T1000 (cell line): ENCODE measurements at places on chromosomes 3 and 15.

GRCh38 chr3:3744826-3745225, 54.4 kb upstream of the LRRN1 start:
- DNase-seq, result no peak

DNA sequence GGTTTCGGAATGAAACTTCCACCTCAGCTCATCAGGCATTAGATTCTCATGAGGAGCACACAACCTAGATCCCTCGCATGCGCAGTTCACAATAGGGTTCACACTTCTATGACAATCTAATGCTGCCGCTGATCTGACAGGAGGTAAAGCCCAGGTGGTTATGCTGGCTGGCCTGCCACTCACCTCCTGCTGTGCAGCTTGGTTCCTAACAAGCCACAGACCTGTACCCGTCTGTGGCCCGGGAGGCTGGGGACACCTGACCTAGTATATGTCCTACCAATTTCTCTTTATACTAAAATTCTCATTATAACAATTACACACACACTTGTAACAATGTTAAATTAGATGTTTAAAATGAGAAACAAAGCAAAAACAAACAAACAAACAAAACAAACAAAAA, 172.2 kb downstream of the SLC9A9 start:
- DNase-seq, result no peak

DNA sequence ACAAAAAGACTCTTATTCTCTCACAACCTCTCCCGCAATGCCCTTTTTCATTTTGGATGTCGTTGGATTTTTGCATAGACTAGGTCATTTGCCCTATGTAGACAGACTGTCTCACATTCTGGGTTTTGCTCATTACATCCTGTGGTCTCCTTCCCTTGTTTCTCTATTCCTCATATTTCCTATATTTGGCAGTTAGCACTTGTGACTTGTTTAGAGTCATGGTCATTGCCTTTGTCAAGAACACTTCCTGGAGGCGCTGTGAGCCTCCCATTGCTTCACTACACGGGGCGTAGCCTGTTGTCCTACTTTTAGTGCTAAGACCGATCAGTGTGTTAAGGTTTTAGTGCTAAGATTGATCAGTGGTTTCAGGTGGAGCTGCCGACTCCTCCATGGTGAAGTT, 16.1 kb upstream of the TATDN2 start:
- DNase-seq, result no peak

GRCh38 chr15:75584121-75584520, 5.0 kb upstream of the PTPN9 start:
- DNase-seq, result no peak

GRCh38 chr3:72150634-72151412, 365.9 kb upstream of the PROK2 start:
- no peak for DNase-seq

DNA sequence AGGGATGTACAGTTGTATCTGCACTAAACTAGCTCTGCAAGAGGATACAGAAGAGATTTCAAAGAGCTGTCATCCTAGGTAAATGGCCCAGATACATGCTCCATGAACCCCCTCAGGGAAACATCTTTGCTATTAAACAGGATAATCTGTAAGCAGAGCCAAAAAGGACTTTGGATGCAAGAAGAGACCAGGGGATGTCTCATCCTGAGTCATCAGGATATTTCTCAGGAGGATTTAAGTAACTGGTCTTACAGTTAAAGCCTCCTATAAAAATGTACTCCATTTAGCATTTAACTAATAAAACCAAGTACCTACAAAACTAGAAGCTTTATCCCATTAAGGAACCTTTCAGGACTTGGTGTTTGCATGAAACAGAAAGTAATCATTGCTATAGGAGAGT, 48.2 kb upstream of the PHLDB2 start:
- DNase-seq, result no peak

DNA sequence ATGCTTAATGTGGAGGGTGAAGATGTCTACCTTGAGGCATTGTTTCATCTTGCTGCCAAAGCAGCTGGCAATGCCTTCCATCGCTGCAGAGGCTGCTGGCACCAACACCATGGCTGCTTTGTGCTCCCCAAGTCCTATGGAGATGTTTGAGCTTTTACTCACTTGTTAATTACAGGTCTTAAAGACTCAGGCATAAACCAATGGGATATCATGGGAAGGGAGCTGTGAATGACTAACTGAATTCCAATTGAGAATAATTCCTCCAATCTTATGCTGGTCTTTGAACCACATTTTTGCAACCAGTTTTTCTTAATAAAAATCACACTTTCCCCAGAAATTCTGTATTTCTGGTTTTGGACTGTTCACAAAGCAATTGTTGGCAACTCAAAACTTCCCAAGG, 762.0 kb downstream of the GBE1 start:
- no peak for DNase-seq

DNA sequence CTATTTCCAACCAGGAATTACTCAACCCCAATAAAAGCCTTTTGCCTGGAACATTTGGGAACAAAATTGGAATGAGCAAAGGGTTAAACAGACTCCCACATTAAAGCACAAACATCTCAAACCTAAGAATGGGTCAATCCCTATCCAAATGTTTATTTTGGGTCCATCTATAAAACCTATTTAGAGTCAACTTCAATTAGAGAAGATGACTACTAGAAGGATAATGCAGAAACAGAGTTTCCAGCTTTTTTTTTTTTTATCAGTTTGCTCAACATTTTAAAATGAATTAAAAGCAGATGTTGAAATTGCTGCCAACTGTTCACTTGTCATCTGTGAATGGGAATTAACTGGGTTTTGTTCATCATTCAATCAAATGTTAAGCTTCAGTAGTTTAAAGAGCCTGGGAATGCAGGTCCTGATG, 4.1 kb upstream of the TBC1D23 start:
- no peak for DNase-seq

- peak; percentile 4 for DNase-seq
Observed at GRCh38 chr3:148309390-148310035, 388.2 kb upstream of the AGTR1 start.

DNA sequence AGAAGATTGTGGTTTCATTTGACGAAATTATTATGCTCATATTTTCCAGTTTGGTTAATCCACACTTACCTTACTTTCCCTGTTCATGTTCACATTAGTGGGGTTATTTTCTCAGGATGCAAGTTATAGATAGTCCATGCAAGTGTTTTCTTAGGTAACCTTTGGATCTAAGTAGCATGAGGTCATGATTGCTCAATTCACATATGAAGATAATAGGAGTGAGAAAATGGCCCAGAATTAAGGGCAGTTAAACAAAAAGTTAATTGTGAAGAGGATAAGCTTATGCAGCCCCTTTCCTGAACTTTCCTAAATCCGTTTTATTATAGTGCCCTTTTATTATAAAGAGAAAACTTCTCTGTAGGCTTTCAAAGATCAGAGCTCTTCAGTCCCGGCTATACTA, 83.4 kb downstream of the CD200R1L start:
- no peak for DNase-seq

DNA sequence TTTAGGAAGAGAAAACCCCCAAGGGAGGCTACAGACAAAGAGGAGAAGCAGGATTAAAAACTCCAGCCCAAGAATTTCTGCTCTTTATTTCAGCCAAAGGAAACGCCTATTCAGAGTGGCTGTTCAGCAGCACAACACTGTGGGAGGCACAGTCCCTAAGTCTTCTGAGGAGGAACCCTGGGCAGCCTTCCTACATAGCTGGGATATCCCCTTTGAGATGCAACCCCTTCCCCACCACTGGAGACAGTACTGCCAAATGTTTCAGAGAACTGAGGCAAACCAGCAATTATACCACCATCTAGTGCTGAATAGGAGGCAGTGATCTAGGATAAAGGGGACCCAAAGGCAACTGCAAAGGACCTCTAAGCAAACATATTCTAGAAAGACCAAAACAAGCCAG, 168.1 kb downstream of the VPS13C start:
- no peak for DNase-seq

DNA sequence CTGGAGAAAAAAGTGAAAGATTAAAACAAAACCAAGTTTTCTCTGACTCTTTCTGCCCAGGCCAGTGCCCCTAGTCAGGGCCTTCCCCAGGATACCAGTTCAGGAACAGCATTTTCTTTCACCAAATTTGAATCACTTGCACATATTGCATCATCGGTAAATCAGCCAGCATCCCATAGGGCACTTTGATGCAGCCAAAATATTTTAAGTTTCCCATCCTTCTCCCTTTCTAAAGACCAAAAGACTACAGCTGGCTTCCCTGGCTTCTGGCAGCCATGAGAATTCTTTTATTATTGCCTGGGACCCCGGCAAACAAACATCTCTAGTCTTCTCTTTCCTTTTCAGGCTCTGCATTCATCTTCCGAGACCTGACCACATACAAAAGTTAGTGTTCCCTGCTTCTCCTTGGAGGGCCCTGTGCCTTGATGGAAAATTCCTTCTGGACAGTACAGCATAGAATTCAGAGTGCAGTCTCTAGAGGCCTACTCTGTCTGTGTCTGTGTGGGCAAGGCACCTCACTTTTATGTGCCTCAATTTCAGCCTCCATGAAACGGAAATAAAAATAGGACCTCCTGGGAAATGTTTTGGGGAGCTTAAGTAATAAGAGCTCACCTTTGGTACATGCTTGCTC, 348.0 kb downstream of the VPS13C start:
- DNase-seq, result no peak
